ENCODE measurements at places on chromosomes 6 and 20.

- no peak for DNase-seq
Observed at GRCh38 chr6:139194740-139195139, 59.9 kb downstream of the HECA start.

DNA sequence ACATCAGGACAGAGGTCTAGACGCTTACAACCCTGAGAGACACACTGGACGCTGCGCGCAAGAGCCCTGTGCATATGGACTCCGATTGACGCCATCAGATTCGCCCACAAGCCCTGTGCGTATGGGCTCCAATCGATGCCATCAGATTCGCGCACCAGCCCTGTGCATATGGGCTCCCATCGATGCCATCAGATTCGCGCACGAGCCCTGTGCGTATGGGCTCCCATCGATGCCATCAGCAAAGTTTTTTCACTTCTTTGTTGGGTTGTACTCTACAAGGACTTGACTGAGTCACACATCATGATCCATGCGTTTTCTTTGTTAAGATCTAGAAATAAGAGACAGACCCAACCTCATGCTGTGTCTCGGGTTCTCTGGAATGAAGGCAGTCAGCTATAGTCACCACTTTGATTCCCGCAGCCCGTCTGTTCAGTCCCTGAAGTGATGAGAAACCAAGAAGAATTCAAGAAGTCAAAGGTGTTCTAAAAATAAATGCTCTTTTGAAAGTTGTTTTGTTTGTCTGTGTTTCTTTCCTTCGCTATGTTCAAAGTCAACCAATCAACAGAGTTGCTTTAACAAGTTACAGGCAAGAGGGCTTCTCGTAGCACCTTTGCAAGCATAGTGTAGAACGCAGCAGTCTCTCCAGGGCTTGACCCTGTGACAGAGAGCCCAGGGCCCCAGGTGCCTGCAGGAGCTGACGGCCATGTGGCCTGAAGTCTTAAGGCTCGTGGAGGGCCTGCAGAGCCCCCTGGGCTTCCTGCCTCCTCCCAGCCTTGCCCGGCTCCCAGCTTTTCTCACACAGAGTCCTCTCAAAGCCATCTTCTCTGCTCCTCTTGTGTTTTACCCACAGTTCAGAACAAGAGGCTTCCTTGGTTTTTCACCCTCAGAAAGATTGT, 7.9 kb downstream of the RPS6KA2 start:
- DNase-seq, result no peak

GRCh38 chr6:106192824-106193223, 106.7 kb downstream of the PRDM1 start:
- no peak for DNase-seq

DNA sequence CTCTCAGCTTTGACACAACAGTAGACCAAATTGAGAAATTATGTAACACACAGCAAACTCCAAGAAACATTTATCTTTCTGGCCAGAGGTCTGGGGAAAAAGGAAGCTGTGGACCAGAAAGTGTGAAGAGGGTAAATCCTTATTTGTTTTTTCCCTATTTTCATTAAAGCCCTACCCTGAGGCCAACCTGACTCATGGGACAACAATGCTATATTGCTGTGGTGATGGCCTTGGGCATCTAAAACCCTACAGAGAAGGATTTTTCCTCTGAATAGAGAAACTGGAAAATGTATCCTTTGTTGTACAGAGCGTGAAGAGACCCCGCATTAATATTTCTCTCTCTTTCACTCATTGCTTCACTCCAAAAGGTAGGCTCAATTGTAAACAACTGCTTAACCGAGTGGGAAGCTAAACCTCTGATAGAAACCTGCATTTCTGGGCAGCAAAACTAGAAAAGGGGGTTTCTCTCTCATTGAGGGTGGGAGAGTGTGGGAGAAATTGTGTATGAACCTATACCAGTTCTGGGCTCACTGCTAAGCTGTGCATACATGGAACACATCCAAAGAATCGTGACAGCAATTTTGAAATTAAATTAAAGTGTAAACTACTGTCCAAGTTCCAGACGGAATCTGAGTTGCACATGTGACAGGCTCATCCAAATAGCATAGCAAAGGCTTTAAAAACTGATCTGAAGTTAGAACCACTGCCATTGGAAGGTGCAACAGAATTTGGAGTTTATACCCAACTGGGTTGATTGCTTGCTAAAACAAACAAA, 175.5 kb downstream of the CLVS2 start:
- DNase-seq, result no peak

- DNase-seq, result no peak
Observed at GRCh38 chr20:50367104-50367674, 143.0 kb upstream of the PTPN1 start.

- DNase-seq, result no peak
Observed at GRCh38 chr6:75619230-75619899, 17.7 kb downstream of the SENP6 start.

DNA sequence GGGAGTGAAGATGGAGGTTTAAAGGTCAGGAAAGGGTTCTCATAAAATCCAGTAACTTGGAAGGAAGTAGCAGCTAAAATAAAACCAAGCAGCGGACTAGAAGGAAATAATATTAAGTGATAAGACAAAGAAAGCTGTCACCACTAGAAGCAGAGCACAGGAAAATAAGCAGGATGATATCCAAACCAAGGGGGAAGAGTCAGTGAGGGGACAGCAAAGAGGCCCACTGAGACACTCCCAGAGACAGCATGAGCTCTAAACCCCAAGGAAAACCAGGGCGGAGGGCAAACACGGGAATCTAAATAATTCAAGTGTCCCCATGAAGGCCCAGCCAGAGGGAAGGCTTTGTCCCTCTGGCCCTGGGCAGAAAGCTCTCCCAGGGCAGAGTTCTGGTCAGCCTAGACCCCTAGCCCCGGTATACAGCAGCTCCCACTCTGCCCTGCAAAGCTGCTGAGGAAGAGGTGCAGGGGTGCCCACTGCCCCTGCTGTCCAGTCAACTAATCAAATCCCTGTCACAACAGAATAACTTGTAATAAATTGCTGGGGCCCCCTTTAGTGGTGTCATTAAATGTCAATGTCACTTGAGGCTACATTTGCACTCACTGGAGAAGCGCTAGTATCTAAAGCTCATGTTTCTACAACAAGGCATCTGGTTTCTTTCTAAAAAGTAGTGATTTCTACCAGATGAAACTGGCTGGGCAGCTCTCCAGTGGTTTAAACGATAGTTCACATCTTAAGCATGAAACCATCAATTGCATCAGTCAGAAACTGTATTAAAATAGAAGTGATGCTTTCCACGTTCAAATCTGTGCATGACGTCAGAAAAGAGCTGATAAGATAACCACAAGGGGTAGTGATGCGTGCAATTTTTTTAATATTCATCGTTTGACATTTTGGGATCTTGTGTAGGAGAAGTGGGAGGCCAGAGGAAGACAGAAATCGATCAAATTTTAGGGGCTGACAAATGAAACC, 13.6 kb downstream of the PDE10A start:
- DNase-seq, result no peak

- no peak for DNase-seq
Observed at GRCh38 chr6:53639520-53639919, 26.0 kb downstream of the KLHL31 start.

GRCh38 chr6:159097256-159097655, 52.5 kb upstream of the TAGAP start:
- DNase-seq, result no peak

DNA sequence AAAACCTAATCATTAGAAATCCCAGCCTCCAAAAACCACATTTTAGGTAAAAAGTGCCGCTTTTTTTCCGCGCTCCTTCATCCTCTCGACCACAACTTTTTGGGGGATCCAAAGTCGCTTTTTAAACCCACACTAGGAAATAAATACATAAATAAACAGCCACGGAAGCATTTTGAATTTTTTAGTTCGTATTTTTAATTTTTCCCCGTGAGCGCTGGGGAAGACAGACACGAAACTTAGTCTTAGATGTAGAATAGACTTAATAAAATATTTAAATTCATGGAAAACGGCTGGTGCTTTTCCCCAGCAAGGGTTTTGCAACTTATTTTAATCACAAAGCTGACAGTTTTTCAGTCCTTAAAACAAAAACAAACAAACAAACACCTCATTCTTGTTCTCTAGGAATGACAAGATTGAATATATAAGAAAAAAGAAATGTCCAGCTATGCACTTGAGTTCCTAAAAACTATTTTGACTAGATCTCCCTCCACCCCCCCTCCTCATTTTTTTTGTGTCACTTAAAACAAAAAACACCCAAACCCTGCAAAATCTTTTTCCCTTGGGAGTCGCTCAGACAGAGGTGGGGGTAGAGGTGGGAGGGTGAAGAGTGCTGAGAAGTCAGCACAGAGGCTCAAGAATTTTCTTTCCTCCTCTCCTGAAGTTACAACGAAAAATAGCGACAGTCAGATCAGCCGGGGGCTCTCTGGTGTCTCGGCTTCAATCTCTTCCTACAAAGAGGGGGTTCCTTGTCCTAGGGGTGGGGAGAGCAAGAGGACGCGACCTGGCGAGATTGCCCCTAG, 43.4 kb upstream of the SUPT3H start:
- DNase-seq, result no peak

GRCh38 chr20:6908673-6909072, 141.2 kb downstream of the BMP2 start:
- DNase-seq, result no peak

DNA sequence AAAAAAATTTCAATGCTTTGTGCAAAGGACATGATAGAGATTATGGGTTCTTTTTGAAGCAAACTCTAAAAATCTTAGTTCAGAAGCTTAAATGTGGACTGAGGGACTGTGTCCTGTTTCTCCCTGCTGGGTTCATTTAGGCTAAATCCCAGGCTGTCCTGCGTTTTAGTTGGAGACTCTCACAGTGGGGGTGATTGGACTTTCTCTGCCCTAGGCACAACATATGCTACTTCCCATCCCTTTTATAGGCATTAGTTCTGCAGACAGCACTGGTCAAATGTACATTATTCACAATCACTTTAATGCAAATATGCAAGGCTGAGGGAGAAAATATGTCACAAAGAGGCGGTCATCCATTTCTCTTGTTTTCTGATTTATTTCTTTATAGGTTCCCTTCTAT, 71.3 kb downstream of the TFAP2B start:
- DNase-seq, result no peak

GRCh38 chr6:11714116-11714797, 64.3 kb downstream of the ADTRP start:
- no peak for DNase-seq

DNA sequence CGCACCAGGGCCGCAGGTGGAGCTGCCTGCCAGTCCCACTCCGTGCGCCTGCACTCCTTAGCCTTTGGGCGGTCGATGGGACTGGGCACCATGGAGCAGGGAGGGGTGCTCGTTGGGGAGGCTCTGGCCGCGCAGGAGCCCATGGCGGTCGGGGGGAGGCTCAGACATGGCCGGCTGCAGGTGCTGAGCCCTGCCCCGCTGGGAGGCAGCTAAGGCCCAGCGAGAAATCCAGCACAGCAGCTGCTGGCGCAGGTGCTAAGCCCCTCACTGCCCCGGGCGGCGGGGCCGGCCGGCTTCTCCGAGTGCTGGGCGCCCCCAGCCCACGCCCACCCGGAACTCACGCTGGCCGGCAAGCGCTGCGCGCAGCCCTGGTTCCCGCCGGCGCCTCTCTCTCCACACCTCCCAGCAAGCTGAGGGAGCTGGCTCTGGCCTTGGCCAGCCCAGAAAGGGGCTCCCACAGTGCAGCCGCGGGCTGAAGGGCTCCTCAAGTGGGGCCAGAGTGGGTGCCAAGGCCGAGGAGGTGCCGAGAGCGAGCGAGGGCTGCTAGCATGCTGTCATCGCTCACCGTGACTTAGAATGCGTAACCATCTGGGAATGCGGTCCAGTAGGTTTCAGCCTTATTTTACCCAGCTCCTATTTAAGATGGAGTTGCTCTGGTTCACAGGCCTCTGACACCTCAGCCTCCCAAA, 77.3 kb downstream of the C6orf52 start:
- DNase-seq, result no peak

DNA sequence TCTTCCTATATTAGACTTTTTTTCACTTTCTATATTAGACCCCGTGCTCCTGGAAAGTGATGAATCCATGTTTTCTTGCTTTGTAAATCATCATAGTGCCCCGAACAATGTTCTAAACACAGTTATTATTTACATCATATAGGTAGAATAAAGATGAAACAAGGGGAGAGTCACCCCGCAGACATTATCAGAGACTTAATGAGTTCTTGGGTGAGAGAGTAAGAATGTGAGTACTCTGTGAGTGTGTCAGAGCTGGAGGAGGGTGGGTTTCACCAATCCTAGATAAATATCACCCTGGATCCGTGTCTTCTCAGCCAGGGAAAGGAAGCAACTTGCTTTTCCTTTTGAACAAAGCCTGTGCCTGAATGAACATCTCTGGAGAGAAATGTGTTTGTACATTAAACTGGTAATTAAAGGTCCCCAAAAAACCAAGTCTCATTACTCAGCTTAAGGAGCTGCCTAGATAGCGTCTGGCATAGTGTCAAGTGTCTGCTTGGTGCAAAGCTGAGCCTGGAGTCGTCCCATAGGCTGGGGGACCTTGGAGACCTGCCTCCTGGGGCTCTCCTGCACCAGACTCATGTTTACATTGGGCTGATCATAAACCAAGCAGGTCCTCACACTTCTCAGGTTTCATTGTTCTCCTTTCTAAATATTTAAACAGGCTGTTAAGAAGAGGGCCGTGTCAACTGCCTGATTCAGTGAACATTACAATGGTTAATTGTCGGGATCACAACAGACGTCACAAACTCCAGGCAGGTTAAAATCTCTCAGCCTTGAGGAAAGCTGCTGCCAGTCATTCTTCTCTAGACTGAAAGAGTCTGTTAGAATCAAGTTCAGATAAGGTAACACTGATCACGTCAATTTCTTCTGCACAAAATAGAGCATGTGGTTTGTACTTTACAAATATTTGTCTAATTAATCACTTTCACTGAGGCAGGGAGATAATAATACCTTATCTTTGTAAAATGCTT, 179.7 kb upstream of the MYLIP start:
- no peak for DNase-seq

- DNase-seq, result no peak
Observed at GRCh38 chr20:8218861-8219260, 86.8 kb downstream of the PLCB1 start.

- no peak for DNase-seq
Observed at GRCh38 chr6:39555136-39555535, 170.1 kb downstream of the KIF6 start.

GRCh38 chr6:144036835-144037195, 28.8 kb upstream of the PLAGL1 start:
- no peak for DNase-seq

- DNase-seq, result no peak
Observed at GRCh38 chr6:16480763-16481560, 242.6 kb downstream of the GMPR start.

DNA sequence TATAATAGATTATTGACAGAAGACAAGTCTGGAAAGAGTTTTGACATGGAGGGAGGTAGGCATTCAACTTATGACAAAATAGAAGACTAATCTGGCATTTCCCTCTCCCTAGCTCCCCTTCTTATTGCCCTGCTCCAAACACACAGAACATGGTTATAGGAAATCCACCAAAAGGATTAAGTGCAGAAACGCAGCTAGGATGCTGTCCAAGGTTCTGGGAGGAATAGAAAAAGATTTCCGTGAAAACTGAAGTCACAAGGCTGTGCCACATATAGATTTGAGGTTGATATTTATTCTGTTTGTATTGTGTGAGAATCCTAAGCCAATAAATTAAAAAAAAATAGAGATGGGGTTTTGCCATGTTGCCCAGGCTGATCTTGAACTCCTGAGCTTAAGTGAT, 107.9 kb upstream of the MAP3K7 start:
- no peak for DNase-seq

- no peak for DNase-seq
Observed at GRCh38 chr6:93523365-93523764, 104.0 kb upstream of the EPHA7 start.
